ENCODE measurements at places on chromosomes 11 and 22.

DNA sequence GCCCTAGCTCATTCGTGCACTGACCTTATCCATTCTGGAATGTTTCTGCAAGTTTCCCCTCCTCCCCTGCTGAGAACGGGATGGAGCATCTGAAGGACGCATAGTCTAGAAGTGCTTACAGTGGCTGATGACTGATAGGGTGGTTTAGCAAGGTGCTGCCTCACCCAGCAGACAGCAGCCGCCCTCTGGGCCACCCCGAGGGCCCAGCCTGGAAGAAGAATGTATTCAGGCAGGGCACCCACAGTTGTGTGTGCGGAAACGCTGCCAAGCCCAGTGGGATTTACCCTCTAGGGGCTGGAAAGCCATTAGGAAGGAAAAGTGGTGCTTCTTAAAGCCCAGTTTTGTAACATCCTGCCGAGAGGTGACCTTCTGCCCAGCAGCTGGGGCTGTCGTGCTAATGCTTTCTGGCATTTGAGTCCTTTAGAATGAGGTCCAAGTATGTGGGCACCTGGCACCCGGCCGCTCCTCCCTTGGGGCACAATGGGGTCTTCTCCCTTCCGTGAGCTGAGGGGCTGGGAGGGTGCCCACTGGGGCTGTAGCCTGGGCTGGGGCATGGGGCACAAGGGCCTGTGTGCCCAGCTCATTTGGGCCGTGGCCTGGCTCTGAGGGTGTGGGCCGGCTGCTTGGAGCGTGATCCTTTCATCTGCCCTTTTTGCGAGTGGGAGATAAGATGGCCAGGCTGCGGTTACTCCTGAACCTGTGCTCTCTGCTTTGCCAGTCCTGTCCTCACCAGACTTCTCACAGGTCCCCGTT is 14.4 kb downstream of the FBLN1 start:
- no peak for DNase-seq

DNA sequence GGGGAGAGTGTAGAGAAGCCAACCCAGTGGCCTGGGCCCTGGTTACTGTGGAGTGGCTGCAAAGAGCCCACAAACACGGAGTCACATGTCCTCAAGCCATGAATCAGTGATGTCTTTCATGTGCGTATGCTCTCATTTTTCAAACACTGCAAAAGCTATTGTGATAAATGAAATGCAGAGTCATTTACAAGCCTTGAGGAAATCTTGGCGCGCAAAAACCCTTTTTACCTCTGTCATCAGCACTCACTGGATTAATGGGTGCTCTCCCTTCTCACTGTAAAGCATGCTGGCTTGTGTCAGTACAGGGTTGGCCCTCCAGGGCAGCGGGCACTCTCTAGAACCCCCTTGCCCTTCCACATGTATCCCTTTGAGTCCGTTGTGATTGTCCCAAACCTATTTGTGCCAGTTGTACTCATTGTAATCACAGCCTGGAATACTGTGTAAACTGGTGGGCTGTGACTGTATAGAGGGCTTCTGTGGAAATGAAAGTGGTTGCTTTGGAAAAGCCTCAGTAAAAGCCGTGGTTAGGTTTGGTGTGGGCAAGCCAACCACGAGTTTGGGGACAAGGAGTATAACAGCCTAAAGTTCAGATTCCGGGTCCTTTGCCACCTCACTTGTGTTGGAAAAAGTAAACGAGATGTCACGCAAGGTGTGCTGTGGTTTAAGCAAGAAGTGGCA is 10.4 kb downstream of the GNAZ start:
- DNase-seq, result no peak

GRCh38 chr11:133955081-133955891 is 1.5 kb downstream of the IGSF9B start:
- no peak for DNase-seq

DNA sequence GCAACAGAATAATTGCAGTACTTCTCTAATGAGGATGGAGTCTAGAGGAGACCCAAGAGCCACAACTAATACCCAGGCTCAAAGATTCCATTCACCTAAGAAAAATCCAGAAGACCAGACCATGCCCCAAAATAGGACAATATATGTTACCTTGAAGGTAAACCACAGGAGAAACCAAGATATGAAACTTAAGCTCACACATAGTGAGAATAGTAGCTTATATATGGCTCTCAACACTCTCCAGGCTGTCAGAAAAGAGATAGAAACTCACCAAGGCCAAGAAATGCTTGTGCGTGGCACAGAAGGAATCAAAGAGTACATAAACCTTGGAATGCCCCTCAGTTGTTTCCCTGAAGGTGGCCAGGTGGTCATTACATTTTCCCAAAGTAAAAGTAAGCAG is 9.1 kb downstream of the FAM111A start:
- DNase-seq, result no peak

DNA sequence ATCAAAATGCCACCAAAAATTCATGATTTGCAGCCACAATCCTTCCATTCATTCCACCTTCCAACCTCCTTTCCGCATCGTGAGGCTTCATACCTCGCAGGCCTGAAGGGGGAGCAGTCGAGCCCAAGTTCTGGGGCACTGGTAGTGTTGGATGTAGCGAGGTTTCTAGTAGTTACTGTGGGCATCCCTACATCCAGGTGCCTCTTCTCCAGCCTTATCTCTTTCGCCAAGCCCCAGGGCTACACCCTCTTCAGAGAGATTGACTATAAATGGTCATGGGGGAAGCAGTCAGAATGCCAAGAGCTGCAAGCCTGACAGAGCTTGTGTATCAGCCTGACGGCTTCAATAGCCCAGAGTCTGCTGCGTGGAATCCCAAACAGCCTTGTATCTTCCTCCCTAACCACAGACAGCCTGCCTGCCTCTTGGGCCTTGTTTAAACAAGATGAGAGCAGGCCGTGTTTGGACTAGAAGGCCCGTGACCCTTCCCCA is 28.9 kb downstream of the CLMP start:
- no peak for DNase-seq

GRCh38 chr11:27248576-27249509 is 114.2 kb downstream of the CCDC34 start:
- DNase-seq, result no peak

All from keratinocyte (primary cell).